ENCODE measurements at places on chromosomes 5 and 9. TPM values are rescaled to one million over a fixed set of nuclear protein-coding genes. Genes with fewer than 3 reads are reported as not detected.

The ADAMTS16 gene
- total RNA-seq, result 12.3 TPM

The GFI1B gene
- total RNA-seq, result not detected

- DNase-seq, result no peak
These were observed 280.6 kb upstream of the EFNA5 start for GRCh38 chr5:107951309-107951708.

DNA sequence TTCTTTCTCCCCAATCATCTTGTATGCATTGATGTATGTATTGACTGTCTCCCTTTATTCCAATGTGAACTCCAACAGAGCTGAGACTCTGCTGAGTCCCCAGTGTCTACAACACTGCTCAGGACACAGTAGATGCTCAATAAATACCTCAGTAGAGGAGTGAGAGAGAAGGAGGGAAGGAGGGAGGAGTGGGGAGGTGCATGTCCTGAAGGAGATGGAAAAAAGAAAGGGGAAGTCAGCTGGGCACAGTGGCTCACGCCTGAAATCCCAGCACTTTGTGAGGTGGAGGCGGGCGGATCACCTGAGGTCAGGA lies 2.9 kb upstream of the PHF2 start:
- DNase-seq, result no peak

DNA sequence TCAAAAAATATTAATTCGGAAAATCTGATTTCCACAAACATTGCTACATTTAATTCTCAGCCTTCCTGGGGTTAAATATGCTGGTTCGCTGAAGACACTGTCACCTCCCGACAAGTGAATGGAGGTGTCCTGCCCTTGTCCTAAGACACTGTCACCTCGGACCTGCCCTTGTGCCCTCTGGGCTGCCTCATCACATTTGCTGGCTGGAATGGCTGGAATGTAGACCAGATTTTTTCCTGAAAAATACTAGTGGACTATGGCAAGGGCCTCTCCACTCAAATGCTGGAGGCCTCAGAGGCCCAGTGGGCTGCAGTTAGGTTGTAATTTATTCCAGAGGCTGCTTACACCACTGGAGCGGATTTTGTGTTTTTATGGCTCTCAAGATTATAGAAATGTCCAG lies 28.2 kb downstream of the CACNA1B start:
- no peak for DNase-seq

GRCh38 chr5:14413331-14413750 lies 168.3 kb upstream of the OTULINL start:
- DNase-seq, result no peak

- DNase-seq, result no peak
These were observed 5.8 kb downstream of the BRD9 start for GRCh38 chr5:886716-887325.

GRCh38 chr9:114558027-114558675 lies 29.4 kb upstream of the ATP6V1G1 start:
- DNase-seq, result no peak

GRCh38 chr9:137365552-137366444 lies 57.2 kb downstream of the EXD3 start:
- peak; percentile 12 for DNase-seq

DNA sequence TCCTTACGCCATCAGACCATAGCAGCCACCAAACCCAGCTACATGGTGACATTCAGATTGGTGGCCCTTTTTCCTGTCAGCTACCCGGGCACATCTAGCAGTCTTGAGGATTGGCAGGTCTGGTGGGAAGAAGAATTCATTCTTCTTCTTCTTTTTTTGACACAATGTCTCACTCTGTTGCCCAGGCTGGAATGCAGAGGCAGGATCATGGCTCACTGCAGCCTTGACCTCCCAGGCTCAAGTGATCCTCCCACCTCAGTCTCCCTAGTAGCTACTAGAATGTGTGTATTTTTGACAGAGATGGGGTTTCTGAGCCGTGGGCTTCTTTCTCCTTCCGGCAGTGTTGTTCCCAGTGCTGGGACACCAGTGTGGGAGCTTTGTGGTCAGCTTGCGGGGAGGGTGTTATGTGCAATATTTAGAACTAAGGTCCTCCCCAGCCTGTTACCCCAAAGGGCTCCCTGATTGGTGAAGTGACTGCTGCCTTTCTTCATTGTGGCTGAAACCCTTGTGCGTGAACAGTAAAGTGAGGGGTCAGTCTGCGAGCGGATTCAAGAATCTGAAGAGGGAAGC lies 3.4 kb downstream of the NTMT1 start:
- no peak for DNase-seq
